ENCODE measurements at places on chromosomes 11 and 22.

DNA sequence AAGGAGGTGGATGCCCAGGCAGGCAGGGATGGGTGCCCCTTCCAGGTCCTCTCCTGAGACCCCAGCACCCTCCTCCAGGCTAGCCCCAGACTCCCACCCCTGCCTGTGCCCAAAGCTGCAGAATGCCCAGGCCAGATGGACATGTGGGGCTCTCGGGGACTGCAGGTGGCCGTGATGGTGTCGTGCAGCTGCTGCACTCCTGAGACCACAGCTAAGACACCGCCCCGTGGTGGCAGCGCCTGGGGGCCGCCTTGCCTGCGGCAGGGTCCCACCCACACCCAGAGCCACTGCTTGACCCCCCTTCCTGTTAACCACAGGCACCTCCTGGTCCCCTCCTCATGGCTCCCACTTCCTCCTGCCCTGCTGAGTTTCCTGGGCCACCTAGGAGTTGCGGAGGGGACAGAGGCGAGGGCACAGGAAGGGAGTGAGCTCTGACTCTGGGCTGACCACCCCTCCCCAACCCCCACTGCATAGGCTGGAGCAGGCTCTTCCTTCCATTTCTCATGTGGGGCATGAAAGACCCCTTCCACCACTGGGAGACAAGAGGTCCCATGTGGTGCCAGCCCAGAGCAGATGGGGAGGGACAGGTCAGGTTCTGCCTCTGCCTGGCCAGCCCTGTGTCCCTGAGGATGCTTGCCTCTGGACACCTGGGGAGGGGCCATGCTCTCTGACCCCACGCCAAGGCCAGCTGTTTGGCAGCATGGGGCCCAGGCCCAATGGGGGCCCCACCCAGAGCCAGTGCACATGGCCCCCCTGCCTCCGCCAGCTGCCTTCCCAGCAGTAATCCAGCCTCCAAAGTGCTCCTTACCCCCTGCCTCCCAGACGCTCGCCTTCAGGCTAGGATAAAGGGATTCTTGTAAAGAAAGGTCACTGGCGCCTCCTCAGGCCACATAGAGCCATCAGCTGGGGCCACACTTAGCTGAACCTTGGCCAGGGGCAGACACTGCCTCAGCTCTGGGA is 29.3 kb downstream of the OSBPL5 start:
- DNase-seq: peak; percentile 23

GRCh38 chr11:68724293-68724692 is 27.0 kb downstream of the TESMIN start:
- DNase-seq: no peak

DNA sequence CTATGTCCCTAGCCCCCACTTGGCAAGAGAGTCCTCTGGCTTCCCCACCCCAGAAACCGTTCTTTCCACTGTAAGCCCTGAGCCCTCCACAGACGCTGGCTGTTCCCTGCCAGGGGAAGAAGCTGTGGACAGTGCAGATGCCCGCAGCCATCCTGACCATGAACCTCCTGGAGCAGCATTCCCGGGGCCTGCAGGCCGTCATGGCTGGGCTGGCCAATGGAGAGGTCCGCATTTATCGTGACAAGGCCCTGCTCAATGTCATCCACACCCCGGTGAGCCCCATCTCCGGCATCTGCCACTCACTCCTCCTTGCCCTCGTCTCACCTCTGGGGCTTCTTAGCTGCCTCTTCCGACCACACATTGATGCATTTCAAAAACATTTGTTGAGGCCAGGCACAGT is 13.2 kb downstream of the BBS1 start:
- DNase-seq: no peak

GRCh38 chr11:92295175-92296137 is 70.8 kb downstream of the FAT3 start:
- no peak for DNase-seq

DNA sequence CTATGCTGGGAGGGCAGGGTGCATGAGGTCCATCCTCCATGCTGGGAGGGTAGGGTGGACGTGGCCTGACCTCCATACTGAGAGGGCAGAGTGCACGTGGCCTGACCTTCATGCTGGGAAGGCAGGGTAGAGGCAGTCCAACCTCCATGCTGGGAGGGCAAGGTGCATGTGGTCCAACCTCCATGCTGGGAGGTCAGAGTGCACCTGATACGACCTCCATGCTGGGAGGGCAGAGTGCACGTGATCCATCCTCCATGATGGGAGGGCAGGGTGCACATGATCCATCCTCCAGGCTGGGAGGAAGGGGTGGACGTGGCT is 622.2 kb downstream of the BRD1 start:
- DNase-seq: no peak

DNA sequence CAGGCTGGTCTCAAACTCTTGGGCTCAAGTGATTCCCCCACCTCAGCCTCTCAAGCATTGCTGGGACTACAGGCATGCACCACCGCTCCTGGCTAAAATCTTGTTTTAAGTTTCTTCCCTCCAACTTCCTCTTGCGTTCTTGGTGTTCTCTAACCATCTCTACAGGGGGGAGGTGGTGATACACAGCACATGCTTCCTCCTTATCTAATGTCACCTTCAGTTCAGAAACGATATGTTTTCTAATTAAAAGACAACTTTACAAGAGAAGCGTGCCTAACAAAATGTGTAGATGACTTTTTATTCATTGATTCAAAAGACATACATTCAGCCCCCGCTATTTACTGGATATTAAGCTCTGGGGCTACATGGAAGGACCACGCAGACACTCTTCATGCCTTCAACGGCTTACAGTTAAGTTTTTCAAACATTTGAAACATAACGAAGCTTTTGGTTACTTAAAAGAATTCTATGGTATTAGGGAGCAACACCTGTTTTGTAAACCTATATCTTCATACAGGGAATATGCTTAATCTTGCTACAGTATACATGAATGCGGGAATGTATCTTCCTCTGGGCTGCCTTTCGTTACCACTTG is 933 bp upstream of the DLAT start:
- DNase-seq: peak; percentile 18

GRCh38 chr11:128680906-128681305 is 13.0 kb upstream of the FLI1 start:
- DNase-seq: no peak

GRCh38 chr11:75013051-75013450 is 24.3 kb downstream of the NEU3 start:
- no peak for DNase-seq

DNA sequence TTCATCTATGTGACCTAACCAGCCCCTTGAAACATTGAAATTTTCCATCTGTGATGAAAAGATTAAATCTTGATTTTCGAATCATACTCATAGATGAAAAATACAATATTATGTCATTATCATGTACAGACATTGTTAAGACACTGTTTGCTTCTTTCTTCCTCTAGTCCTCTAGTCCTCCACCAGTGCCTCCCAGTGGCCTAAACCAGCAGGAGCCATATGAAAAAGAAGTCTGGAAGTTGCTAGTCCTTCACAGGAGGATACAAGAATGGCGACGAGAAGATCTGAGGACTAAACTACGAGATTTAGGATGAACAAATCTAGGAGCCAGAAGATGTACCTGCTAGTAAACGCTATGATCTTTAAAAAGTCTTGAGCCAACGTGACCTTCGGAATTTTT is 134.1 kb downstream of the SLC17A6 start:
- DNase-seq: no peak

- DNase-seq: no peak
These were observed 14.4 kb upstream of the OOSP1 start for GRCh38 chr11:59923813-59924212.

DNA sequence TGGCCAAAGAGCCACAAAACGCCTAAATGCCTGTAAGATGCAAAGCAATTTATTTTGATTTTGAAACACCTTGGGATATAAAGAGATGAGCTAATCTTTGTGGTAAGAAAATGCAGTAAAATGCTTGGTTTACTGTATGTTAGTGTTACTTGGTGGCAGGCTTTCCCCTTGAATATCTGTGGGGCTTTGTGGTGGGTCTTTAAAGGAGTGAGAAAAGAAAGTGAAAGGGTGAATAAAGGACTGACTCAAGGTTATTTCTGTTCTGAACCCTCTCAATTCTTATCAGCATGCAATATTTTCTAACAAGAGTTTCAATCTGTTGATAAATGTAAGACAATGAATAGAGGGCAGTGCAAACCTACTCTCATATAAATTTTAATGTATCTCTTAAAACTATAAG is 1555.9 kb upstream of the RAG2 start:
- no peak for DNase-seq

DNA sequence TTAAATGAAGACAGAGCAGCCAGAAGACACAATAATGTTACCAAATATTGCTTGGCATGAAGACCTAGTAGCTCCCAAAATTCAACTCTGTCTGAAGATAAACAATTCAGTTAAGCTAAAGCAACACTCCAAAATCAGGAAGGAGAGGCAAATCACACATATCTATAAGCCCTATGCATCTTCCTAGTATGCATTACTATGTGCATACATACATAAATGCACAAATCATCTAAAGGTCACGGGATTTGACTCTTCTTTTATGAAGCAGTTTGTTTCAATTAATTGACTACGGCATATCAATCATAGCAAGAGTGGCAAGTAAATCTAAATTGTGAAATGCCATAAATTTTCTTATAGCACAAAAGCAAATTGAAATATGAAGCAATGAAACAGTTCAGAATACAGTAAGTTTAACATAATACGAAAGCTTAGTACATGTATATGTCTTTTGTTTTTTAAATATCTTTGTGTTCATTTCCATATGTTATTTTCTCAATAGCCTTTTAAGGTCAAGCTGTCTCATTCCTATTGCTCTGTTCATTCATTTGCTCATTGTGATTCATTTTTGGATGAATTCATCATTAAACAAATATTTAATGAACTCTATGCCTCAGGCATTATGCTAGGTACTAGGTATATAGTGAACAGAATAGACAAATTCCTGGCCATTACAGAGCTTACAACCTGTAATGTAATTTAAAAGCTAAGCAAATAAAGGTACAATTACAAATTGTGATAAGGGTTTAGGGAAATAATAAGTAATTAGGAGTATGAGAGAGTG is 540.5 kb downstream of the DLG2 start:
- no peak for DNase-seq

DNA sequence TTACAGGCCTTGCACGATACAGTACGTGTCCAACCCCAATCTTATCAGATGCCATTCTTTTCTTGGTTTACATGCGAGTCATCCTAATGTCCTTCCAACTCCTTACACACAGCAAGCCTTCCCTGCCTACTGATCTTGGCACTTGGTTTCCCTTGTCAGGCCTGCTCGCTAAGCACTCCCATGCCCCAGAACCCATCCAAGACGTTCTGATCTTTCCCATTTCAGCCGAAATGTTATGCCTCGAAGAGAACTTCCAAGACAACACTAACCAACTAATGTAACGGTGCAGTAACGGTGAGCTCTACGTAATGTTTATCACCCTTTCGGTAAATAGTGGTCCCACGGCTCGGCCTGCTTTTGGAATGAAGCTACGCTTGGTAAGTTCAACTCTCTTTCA is 521 bp downstream of the PES1 start:
- no peak for DNase-seq

- DNase-seq: no peak
These were observed 5.9 kb upstream of the SOX10 start for GRCh38 chr22:37990301-37990700.
